Activated CD4-positive, alpha-beta T cell treated with anti-CD3 and anti-CD28 coated beads, Interleukin-2, Interleukin-4, amounts not matched to agents 100 ng/mL and 50 ng/mL, durations not matched to agents 16 hours and 8 hours (primary cell): ENCODE measurements at places on chromosomes 11 and 22.

DNA sequence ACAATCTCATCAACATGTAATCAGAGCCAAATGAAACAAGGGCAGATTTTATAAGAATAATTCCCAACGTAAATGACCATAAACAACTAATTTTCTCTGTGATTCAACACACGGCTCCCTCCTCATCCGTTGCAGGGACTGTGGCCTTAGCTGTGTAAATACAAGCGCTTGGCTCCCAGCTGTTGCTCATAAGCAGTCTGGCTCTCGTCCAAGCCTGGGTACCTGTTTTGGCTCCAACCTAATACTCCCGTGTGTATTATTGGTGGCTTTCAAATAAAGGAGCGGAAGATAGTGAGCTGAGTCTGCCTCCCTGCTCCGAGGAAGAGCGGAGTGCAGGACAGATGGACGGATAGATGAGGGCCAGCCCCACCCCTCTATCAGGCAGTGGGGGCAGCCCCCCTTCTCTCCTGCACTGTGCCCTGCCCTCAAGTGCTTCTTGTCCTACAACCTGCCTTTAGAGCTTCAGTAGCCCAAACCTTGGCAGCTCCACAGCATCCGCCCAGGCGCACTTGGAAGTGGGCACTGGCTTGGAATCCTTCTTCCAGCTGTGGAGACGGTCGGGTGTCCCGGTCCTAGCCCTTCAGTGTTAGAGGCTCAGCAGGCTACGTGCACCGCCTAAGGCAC lies 670.9 kb downstream of the BRD1 start:
- no peak for DNase-seq

- DNase-seq, result no peak
Measured at GRCh38 chr11:131246156-131246555, 124.3 kb upstream of the NTM start.

- no peak for DNase-seq
Measured at GRCh38 chr11:79113054-79113690, 327.7 kb downstream of the TENM4 start.

- DNase-seq, result no peak
Measured at GRCh38 chr11:1496761-1497095, 10.1 kb upstream of the MOB2 start.

GRCh38 chr22:19760058-19760950 lies at the start of gene TBX1:
TBX1 (plus strand) TSS chr22:19760778; CDS start chr22:19760844, 66 bp downstream.
- no peak for DNase-seq

GRCh38 chr11:30015725-30016412 lies 961 bp downstream of the KCNA4 start:
- DNase-seq, result no peak

GRCh38 chr11:77647654-77648305 lies 10.2 kb upstream of the CLNS1A start:
- no peak for DNase-seq

- no peak for DNase-seq
Measured at GRCh38 chr22:48350456-48350855, 1477.2 kb downstream of the BRD1 start.

DNA sequence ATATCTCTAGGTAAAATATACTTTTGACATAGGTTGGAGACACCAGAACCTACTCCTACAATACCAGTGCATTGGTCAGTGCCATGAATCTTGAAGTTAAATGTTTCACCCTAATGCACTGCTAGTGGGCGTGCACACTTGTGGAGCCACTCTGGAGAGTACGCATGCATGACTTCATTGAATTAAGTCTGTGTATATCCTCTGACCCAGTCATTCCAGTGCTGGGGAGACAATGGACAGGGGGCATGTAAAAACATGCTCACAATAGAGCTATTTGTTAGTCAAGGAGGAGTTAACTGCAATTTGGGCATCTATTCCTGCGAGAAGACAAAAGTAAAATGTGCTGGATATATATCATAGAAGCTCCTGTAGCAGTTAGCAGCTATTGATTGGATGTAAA lies 335.4 kb upstream of the NCAM1 start:
- DNase-seq, result no peak

GRCh38 chr11:19992162-19992561 lies 168.1 kb downstream of the DBX1 start:
- DNase-seq, result no peak

- no peak for DNase-seq
Measured at GRCh38 chr11:27409049-27409448, 46.0 kb upstream of the CCDC34 start.

DNA sequence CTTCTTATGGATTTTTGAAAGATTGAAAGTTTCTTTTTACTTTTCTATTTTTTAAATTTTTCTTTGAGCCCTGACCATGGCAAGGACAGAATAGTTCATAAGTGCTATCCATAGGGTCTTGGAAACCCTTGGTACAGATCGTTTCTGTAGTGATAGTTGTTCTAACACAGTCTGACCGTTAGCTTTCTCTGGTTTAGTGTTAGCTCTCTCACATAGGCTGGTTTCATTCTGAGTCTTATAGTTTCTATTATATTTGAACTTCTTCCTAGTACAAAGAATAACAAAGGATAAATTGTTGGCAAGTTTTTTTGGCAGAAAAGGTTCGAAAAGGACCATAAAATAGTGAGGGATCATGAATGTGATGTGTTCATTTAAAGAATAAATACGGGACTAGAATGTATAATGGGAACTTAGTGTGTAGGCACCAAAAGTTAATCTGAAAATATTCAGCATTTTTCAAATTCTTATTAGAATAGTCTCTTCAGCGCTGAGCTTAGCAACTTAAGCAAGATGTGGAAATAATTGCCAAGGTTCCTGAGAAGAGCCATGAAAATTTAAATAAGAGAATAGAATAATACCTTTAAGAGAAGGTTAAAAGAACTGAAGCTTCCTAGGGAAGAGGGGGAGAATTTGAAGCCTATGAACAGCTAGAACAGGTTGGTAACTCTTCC lies 24.1 kb downstream of the FDX1 start:
- DNase-seq, result peak; percentile 81

DNA sequence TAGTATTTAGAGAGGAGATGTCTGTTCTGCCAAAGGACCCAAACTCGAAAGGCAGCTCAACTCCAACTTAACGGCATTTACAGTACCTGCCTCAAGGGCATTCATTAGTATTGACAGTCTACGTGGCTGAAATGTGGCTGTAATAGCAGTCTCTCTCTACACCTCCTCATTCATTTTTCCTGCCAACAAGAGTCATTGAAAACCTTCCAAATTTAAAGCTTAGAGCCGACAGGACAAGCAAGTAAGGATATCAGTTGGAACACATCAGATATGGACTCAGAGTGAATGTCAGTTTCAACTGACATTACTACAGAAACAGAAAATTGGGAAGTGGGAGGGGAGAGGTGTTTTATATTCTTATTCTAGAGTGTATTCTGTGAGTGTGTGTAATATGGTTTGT lies 253.1 kb downstream of the CADM1 start:
- DNase-seq, result no peak

DNA sequence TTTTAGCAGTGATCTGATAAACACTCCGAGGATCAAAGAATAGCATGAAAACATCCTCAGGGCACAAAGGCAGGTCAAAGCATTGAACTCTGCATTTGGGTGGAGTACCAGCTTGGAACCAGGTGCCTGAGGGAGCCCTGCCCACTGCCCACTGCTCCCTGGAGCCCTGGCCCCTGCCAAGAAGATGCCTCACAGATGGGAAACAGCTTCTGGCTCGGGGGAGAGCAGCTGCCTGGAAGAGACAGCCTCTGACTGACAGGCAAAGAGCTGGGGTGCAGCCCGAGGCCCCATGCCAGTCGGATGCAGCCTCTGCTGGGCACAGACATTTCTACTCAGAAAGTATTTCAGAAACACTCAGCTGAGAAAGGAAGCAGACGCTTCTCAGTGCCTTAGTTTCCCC lies 13.2 kb downstream of the LMO1 start:
- no peak for DNase-seq

DNA sequence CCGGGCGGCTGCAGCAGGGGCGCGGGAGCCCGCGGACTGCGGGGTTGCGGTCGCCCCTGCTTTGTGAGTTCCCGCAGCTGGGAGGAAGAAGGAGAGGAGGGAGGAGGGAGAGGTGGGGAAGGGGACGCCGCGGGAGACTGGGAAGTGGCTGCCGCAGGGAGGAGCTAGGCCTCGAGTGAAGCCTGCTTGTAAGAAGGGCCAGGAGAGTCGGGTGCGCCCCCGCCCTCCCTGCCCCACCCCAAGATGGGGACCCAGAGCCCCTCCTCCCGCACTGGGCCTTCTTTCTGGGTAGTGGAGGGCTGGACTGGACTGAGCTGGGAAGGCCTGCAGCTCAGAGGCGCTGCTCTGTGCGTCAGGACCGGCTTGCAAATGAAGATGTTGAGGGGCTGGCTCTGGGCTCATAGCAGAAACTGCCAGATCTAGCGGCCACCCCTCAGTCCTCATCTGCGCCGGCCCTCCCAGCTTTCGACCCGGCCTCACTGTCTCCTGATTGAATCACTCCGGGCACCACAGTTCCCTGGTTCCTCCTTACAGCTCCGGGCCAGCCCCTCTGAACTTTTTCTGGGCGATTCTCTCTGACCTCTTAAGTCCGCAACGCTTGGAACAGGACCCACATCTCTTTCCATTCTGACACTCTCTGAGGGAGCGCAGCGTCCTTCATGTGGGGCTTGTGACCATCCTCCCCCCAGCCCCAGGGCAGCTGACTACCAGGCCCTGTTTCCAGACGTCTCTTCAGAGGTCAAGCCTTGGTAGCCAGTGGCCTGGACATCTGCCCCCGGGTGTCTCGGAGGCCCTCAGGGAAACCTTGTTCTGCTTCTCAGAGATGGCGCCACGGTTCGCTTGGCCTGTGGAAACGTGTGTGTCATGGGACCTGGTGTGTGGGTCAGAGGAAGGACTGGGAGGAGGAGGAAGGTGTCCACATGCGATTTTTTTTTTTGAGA lies 21.9 kb downstream of the SERPINH1 start:
- DNase-seq, result no peak

DNA sequence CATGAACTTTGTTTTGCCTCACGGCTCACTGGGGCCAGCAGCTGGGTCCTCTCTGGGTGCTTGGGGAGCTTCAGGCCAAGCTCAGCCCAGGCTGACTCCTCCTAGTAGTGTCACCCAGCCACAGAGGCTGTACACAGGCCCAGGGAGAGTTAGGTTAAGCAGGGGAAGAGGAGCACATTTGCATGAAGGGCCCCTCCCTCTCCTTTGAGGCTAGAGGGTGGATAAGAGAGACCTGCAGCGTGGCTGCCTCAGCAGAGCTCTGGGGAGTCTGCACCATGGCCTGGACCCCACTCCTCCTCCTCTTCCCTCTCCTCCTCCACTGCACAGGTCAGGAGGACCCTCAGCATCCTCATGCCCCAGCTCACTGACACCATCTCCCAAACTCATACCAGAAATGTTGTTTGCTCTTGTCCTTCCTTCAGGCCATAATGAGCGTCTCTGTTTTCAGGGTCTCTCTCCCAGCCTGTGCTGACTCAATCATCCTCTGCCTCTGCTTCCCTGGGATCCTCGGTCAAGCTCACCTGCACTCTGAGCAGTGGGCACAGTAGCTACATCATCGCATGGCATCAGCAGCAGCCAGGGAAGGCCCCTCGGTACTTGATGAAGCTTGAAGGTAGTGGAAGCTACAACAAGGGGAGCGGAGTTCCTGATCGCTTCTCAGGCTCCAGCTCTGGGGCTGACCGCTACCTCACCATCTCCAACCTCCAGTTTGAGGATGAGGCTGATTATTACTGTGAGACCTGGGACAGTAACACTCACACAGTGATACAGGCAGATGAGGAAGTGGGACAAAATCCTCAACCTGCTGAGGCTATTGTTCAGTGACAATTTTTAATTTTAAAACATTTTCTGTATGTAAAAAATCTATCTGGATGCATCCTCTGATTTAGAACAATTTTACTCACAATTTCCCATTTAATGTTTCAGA lies 82.4 kb upstream of the VPREB1 start:
- DNase-seq, result no peak

GRCh38 chr11:129911298-129911697 lies 15.9 kb upstream of the NFRKB start:
- DNase-seq, result no peak

- DNase-seq, result no peak
Measured at GRCh38 chr11:16184588-16184987, 171.8 kb downstream of the SOX6 start.

- DNase-seq, result peak; percentile 46
Measured at GRCh38 chr11:129846508-129847335, 31.1 kb downstream of the TMEM45B start.

DNA sequence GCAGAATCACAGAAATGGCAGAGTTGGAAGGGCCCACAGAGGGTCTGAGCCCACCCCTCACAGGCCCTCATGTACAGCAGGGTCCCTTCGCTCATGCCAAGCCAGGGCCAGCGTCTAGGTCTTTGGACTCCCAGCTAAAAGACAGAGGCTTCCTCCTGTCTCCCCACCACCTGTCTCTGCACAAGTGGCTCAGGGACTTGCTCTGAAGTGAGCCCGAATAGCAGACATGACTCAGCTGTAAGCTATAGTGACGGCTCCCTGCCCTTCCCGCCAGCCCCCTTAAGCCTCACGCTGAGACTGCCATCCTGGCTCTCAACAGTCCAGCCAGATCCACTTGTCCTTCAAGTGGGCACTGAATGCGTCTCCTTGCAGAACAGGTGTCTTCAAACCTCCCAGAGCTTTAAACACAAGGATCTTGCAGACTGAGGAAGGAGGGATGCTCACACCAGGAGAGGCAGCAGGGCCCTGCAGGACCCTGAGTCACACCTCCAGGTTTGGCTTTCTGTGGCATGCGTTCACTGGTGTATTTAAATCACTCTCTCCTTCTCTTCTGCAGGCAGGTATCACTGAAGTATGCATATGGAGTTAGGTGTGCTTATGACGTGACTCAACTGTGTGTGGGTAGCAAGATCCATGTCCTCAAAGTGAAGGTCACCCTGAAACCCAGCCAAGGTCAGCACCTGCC lies 154.9 kb downstream of the CACNA1I start:
- no peak for DNase-seq

DNA sequence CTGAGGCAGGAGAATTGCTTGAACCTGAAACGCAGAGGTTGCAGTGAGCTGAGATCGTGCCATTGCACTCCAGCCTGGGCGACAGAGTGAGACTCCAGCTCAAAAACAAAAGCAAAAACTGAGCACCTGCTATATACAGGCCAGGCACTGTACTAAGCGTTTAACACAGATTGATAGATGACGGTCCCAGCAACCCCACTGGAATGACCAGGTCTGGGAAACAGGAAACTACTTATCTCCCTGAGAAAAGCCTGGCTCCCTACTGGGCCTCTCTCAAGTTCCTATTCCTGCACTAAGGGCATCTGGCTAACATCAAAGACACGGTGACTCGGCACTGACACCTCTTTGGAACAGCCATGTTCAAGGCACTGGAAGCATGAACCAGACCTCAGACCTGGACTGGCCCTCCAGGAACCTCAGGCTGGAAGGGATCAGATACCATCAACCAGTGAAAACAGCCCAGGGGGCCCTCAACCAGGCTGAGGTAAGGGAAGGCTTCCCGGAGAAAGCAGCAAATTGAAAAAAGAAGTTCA lies 16.6 kb downstream of the ARAP1 start:
- DNase-seq, result no peak
